ENCODE measurements at places on chromosomes 12 and 14. TPM values are rescaled to one million over a fixed set of nuclear protein-coding genes. Genes with fewer than 3 reads are reported as not detected.
A peak's percentile ranks its signal among the peaks of the same experiment; 100 is the strongest.

- DNase-seq, result no peak
These were observed 2.4 kb downstream of the KRT73 start for GRCh38 chr12:52615912-52616311.

Gene CFAP54
- 1.8 TPM for total RNA-seq

Gene ZCCHC8
- total RNA-seq, result 21.4 TPM

- peak; percentile 59 for DNase-seq
These were observed 12.7 kb downstream of the CCDC197 start for GRCh38 chr14:94009767-94010166.

- DNase-seq, result no peak
These were observed 116.5 kb downstream of the DYRK2 start for GRCh38 chr12:67764946-67765619.

DNA sequence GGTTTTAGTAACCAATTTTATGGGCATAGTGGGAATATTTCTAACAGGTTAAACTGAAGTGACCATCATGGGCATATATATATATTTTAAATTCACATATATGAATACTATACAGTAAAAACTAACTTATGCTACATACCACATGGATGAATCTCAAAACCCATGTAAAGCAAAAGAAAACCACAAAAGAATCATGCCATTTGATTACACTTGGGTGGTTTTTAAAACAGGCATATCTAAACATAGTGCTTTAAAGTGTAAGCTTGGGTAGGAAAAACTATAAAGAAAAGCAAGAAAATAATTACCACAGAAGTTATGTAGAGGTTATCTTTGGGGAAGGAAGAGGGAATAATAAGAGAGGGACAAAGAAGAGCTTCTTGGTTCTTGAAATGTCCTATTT, 326.1 kb downstream of the NAV3 start:
- no peak for DNase-seq

GRCh38 chr12:29492891-29493290, 4.6 kb downstream of the OVCH1 start:
- DNase-seq, result no peak

- peak; percentile 78 for DNase-seq
These were observed 11.5 kb upstream of the NT5DC3 start for GRCh38 chr12:103852498-103852997.

DNA sequence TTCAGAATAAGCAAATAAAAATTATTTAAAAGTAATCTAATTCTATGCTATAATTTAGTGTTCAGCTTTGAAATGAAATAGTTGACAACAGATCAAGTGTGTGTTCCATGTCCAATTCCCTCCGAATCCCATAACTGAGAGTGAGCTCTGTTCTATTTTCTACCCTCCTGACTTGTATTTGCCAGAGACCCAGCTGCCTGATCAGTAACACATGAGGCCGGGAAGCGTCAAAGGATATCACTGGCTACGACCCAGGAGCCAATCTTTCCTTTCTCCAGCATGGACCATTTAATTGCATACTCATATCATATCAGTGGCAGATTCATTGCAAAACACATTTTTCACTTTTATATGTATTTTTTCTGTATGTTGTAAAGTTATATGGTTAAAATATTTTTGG, 108.8 kb upstream of the TSPAN8 start:
- no peak for DNase-seq

DNA sequence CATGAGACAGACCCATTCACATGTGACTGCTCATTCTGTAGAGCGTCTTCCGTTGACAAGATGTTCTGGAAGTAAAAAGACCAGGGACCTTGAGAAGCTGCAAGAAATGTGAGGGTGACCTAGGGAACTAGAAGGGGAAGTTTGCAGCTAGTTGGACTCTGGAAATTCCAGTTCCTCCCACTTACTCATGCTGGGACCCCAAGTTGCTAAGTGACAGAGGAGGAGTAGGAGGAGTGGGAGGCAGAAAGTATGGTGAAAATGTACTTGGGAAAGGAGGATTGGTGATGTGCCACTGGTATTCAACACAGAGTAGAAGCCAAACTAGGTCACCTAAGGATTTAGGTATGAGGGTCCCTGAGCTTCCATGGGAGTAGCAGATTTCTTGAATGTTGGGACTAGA, 132.4 kb downstream of the KCNA5 start:
- DNase-seq, result no peak

- peak; percentile 26 for DNase-seq
These were observed at the start of gene TBC1D30 for GRCh38 chr12:64824500-64825142. TSS of gene TBC1D30 (plus strand) at chr12:64824647. CDS start at chr12:64824880, 233 bp downstream.

Gene SPPL3
- total RNA-seq, result 9.7 TPM

DNA sequence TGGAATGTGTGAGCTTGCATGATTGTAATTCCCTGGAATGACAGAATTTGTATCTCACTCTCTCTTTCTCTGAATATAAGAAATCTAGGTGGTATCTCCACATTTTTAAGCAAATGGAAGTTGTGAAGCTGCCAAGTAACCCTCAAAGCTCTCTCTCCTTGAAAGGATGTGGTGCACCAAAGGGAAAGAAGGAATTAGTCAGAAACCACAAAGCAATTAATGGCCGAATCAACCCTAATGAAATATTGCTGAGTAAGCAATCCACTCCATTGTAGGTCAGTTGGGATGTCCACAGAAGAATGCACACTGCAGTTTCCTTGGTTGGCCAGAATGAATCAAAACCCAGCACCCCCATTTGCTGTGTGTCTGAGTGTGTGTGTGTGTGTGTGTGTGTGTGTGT, 153.5 kb downstream of the KCNA5 start:
- peak; percentile 95 for DNase-seq

Gene INSM2
- not detected for total RNA-seq

Gene MAP3K9
- 5.8 TPM for total RNA-seq

- no peak for DNase-seq
These were observed 446.5 kb downstream of the ADAMTS20 start for GRCh38 chr12:43105426-43105981.

GRCh38 chr12:104057771-104058197, 6.5 kb upstream of the HCFC2 start:
- no peak for DNase-seq

DNA sequence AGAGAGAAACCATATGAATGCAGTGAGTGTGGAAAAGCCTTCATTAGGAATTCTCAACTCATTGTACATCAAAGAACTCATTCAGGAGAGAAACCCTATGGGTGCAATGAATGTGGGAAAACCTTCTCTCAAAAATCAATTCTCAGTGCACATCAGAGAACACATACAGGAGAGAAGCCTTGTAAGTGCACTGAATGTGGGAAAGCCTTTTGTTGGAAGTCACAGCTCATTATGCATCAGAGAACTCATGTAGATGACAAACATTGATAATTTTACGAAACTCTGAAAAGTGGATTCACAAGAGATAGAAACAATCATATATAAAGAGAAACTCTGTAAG, 22.9 kb downstream of the ZNF268 start:
- no peak for DNase-seq

GRCh38 chr12:52914576-52915121, 9.8 kb upstream of the KRT8 start:
- no peak for DNase-seq

DNA sequence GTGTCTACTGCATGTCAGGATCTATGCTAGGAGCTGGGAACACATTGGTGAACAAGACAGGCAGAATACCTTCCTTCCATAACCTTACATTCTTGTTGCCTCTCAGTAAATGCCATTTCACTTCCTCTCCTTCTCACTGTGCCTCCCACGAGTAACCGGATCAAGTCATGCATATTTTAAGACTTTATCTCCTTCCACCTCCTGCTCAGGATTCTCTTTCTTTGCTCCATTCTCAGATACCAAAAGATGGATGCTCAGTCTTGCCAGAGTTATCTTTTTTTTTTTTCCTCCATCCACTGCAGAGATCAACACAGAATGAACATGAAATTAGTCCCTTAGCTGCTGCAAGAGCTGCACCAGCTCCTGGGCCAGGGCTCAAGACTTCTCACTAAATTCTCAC, 20.0 kb upstream of the APPL2 start:
- DNase-seq, result peak; percentile 37

- peak; percentile 45 for DNase-seq
These were observed 33.7 kb upstream of the SELPLG start for GRCh38 chr12:108667349-108667748.

Gene KRT75
- 0.02 TPM for total RNA-seq

Gene FGF6
- not detected for total RNA-seq

Gene SLC41A2
- total RNA-seq, result 21.3 TPM

DNA sequence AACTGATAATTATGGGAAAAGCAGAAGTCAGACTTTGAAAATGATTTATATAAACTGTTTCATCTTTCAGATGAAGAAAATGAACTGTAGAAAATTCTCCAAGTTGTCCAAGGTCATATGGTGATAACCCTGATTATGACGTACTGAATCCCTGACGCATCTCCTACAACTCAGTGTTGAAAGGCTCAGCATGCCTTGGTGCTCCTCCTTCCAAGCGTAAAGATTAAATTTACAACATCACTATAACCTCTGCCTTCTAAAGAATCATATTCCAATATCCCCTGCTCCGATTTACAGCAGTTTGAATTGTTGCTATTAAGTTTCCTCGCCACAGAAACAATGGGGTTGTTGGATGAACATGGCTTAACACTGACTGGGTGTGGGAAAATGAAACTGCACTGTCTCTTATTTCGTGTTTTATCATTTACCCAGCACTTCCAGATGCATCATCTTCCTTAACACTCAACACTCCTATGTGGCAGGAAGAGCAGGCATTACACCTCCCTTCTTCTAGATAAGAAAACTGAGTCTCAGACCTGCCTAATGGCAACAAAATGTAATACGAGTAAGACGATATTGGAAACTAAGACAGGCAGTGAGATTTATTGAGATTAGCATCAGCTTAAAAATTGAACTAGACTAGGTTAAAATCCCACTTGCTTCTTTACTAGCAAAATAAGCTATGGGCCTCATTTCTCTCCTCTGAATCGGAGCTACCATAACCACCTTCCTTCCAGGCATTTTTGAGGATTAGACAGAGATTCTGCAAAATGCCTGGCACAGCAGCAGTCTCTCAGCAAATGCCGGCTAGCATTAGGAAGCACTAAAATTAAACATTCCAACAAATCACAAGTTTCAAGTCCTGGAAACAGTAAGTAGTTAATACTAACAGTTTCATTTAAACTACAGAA, 74.2 kb downstream of the PPM1H start:
- no peak for DNase-seq

GRCh38 chr12:75205558-75205957, 4.1 kb downstream of the KCNC2 start:
- DNase-seq, result no peak

DNA sequence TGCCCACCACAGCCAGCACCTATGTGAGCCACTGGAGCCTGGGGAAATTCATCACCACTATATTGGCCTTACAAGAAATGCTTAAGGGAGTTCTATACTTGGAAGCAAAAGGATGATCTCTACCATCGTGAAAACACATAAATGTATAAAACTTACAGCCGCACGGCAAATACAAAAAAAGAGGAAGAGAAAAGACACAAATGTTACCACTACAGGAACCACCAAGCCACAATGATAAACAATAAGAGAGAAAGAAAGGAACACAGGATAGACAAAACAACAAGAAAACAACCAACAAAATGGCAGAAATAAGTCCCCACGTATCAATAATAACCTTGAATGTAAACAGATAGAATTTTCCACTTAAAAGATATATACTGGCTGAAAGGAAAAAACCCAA, 267.5 kb downstream of the TMEM121 start:
- DNase-seq, result no peak

Gene LBHD2
- not detected for total RNA-seq

Gene C12orf60
- 0.69 TPM for total RNA-seq

Gene NEK9
- total RNA-seq, result 16.4 TPM

DNA sequence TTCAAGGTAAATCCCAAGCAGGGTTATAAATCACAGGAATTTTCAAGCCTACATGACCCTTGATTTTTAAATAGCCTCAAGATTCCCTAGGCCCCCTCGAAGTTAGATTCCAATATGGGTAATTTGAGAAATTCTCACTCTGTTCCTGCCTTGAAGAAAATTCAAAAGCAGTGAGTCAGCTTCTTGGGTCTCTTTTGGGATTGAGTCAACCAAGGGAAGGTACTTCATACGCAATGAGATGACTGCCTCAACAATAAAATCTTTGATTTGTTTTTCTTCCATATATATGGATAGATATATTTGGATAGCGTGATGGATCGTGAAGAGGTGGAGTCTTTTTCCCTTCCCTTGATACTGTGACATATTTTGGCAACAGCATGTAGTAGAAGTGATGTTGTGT, 180.4 kb upstream of the ATP2B1 start:
- DNase-seq, result peak; percentile 62

Gene IL26
- not detected for total RNA-seq

All from M059J (cell line).